NCI-H69 (cell line): ENCODE measurements at places on chromosomes 2 and 18.
A peak's percentile ranks its signal among the peaks of the same experiment; 100 is the strongest.

- DNase-seq: no peak
Measured at GRCh38 chr2:37802899-37803379, 122.1 kb upstream of the RMDN2 start.

- DNase-seq: peak; percentile 80
Measured at GRCh38 chr2:231612456-231613330, 20.0 kb downstream of the TEX44 start.

GRCh38 chr2:47235132-47235531 lies 80.0 kb upstream of the STPG4 start:
- no peak for DNase-seq

DNA sequence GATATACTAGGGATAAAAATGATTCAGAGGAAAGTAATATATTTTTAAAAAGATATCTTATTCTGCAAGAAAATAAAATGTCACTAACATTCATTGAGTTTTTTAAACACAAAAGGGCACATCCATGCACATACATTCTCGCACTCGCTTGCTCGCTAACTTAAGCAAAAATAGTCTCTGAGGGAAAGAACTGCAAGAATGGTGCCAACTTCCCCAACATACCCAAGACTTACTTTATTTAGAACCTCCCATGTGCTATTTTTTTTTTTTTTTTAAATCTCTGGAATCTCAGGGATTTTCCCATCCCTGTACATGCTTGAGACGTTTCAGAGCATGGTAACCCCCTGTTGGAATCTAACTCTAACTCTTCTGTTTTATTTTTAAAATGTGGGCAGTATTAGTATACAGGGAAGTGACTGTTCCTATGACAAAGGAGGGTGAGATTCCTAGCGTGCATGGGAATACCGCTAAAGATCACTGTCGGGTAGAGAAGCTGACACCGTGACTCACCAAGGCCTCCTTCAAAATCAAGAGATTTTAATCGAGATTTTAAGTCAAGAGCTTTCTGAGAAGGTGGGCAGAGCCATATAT lies 187.9 kb upstream of the ZEB2 start:
- DNase-seq: no peak

DNA sequence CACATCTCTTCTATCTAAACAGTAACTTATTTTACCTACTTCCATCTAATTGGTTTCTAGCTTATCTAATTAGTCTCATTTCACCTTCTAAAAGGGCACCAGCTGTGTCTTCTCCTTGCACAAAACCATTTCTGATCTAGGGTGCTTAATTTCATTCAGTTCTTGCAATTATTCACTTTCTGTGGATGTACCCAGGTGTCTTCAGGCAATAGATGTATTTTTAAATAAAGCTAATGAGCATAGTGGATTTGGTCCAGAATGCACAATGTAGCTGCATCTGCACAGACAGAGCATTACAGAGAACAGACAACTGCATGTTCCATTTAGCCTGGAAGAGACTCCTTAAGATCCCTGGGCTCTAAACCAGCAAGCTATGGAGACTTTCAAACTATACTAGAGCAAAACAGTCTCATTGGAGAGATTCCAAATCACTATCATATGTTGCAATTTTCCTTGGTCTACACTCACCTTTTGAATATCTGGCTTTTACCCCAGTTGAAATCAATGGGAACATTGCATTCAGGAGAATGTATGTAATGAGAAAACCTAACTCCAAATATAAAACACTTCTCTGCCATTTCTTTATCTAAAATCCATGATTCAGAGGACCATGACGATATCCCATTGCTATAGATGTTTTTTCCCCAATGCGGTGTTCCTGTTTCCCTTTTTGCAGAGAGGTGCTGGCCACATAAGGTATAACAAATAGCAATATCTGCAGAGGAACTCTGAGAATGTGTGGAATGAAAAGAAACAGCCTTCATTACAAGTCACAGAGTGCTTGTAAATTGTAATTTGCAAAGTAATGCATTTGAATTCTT lies 3.5 kb upstream of the RFX8 start:
- no peak for DNase-seq

GRCh38 chr18:56309104-56309503 lies 329.3 kb downstream of the TXNL1 start:
- DNase-seq: no peak

DNA sequence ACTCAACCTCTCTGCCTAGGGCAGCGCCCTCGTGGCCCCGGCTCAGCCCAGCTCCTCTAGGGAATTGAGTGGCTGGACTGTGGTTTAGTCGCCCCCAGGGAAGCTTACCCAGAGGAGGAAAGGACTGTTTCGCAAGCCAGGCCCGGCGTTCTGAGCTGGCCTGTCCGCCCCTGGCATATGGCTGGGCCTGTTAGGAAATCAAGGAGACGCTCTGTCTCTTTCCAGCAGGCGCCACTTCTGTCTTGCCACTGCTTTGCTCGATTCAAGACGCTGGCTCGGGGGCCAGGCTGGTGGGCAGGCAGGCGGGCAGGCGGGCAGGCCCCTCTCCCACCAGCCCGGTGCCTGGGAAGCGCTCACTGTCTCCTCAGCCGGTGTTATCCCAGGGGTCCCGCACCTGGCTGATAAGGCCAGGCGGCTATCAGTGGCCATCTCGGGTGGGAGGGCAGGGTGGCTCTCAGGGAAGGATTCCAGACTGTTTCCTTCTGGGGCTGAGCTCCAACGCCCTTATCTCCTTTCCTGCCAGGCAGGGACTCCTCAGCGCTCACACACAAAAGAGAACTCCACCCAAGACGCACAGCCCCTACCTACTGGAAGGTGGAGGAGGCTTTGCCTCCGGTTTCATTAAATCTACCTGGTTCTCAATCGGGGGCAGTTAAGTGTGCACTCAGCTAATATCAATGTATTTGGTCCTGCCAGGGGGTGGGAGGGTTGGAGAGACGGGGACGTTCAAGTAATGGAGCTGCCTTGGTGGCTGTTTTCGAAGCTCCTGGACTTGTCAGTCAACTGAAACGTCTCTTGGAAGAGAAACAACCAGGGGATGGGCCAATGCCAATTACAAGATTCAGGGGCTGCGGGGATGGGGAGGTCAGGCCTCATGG lies 109.1 kb downstream of the SMAD7 start:
- peak; percentile 70 for DNase-seq

- DNase-seq: peak; percentile 88
Measured at GRCh38 chr2:7625392-7626138, 708.4 kb downstream of the RNF144A start.

- DNase-seq: no peak
Measured at GRCh38 chr18:6249170-6249569, 165.5 kb downstream of the L3MBTL4 start.

- DNase-seq: no peak
Measured at GRCh38 chr2:217299590-217299989, 439.7 kb upstream of the TNP1 start.

DNA sequence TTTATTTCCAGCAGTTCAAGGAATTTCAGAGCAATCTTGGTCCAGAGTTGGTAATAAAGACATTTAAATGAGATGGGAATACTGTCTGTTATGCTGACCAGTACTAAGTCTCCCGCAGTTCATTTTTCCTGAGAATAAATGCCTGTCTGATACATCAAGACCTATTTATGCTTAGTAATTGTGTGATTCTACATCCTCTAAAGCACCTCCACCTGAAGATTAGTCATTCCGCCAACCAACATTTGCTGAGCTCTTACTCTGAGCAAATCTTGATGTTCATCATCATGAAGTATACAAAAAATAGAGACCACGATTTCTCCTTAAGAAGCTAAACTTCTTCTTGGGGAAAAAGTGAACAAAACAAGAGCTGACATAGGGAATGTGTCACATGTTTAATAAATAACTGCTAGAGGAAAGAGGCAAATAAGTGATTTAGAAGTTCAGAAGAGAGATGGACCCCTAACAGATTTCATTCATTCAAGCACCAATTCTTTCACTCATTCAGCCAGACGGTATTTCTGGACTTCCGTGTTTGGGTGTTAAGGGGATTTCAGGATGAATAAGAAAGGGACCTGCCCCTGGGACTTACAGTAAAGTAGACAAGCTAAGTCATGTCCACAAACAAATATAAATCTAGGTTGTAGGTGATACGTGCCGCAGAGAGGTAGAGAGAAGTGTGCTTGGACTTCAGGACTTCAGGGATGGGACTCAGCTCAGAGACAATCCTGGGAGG lies 34.2 kb upstream of the PPP4R1 start:
- DNase-seq: no peak

DNA sequence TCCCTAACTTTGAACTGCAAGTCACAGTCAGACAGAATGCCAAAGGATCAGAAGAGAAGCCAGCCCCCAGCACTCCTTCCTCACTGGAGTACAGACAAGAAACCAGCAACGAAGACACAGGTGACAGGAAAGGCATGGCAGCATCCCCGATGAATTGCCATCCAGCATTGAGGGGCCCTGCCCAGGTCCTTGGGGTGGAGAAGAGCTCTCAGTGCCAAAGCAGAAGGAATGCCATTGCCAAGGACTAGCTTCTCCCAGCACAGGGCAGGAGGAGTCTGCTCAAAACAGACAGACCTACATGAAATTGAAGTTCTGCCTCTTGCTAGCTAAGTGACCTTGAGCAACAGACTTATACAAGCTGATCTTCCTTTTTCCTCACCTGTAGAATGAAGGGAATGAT lies 220.1 kb downstream of the L3MBTL4 start:
- DNase-seq: no peak

GRCh38 chr18:29491907-29492306 lies 1315.0 kb upstream of the CDH2 start:
- DNase-seq: no peak

DNA sequence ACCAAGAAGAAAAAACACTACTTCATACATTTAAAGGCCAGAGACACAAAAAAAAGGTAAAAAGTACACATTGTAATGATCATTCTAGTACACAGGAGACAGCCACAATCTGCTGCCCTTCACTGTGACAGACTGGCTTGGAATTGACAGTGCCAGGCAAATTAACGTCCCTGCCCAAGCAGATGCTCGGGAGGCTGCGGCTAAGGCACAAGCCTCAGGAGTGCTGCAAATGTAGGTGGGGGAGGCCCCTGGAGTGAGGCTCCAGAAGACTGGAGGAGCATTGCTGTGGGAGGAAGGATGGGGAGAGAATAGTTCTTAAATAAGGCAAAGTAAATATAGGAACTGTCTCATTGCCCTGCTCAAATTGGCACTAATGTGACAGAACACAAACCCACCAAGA lies 18.6 kb downstream of the ERCC3 start:
- DNase-seq: no peak

DNA sequence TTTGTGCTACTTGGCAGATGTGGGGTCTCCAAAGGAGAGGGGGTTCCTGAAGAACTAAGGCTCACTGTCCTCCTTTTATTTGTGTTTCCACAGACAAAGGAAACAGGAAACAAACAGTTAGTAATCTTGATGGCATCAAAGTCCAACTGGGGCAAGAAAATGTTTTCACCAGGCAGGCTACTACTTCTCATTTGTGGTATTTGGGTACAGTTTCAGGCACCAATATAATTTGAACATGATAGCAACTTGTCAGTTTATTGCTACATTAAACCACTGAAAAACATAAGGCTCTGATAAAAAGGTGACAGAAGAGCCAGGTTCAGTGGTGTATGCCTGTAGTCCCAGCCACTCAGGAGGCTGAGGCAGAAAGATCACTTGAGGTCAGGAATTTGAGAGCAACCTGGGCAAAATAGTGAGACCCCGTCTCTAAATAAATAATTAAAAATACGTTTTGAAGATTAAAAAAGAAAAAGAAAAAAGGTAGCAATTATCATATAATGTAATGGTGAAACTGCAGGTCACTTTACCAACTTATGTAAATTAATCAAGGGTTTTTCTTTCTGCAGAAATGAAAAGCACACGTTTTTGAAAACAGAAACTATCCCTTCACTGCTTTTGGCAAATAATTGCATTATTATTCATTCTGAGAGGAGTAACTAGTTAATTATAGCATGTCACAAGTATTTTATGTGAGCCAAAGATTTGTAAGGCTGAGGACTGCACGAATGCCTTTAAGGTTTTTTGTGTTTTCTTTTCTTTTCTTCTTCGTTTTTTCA lies 157.5 kb upstream of the CAVIN2 start:
- DNase-seq: peak; percentile 13

DNA sequence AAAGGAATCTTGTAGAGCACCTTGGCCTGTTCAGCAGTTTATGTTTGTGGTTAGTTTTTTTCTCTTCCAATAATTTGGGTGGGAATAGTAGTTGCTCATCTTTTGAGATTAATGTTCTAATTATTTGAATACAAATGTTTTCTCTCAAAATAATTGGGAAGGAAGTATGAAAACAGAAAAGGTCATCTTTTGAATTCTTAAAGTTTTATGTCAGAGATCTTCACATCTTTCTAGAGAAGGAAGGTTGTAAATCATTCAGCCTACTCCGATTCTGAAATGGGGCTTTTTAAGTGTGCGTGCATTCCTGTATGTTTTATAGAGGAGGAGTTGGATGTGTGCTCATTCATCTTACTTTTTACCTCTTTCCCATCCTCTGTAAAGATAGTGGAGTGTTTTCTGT lies 29.0 kb downstream of the GRHL1 start:
- no peak for DNase-seq

DNA sequence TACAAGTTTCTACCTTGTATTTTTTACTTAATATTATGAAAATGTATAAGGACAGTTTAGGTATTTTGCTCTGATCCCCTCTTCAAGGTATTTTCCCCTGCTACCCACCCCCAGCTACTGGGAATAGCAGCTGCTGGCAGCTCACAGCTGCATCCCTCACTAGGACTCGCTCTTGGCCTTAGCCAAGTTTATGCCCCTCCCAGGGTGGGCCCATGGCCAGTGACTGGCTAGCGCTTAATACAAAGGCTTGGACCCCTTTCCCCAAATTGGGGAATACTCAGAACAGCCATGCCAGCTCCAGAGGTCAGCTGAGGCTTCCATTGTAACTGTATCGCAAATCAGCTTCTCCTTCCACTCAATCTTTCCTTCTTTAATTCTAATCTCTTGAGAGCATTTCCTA lies 131.3 kb downstream of the GFPT1 start:
- DNase-seq: no peak

DNA sequence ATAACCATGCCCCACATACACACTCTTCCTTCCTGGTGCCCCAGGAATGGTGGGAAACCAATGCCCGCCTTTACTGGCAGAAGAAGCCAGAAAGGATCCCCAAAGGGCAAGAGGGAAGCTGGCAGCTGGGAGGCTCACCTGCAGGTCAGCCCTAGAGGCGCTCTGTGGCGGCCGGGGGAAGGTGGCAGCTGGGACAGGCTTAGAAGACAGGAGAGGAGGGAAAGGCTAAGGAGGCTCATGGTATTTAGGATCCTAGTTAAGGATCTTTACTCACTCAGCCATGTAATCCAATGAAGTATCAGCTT lies 23.8 kb downstream of the ADRA2B start:
- peak; percentile 70 for DNase-seq

DNA sequence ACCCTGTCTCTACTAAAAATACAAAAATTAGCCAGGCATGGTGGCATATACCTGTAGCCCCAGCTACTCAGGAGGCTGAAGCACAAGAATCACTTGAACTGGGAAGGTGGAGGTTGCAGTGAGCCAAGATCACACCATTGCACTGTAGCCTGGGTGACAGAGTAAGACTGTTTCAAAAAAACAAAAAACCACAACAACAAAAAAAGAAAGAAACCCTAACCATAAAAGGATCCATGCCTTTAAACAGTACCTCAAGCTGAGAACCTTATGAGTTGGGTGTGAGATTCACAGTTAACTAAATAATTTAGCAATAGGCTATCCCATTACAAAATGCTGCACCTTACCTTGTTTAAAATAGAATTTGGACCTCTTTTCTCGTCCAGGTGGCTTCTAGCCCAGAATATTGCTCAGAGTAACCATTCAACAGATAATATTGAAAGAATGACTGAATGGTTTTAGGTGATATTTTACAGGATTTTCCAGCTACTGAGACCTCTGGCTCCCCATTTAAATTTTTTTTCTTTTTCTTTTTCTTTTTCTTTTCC lies 6.4 kb downstream of the DPYSL5 start:
- no peak for DNase-seq
